ENCODE measurements at places on chromosomes 2 and 18. TPM values are rescaled to one million over a fixed set of nuclear protein-coding genes. Genes with fewer than 3 reads are reported as not detected.

SERPINB11 gene
- polyA plus RNA-seq = not detected

SLC8A1 gene
- 4.6 TPM for polyA plus RNA-seq

LAMA3 gene
- polyA plus RNA-seq = 122 TPM

GPAT2 gene
- polyA plus RNA-seq = 1.2 TPM

ID2 gene
- 387 TPM for polyA plus RNA-seq

CRIM1 gene
- 35.5 TPM for polyA plus RNA-seq

SETBP1 gene
- 18.8 TPM for polyA plus RNA-seq

SPC25 gene
- 10.3 TPM for polyA plus RNA-seq

LYG2 gene
- 0.80 TPM for polyA plus RNA-seq

CPLX4 gene
- polyA plus RNA-seq = not detected

CYP1B1 gene
- polyA plus RNA-seq = 0.79 TPM

DTNA gene
- polyA plus RNA-seq = 9.2 TPM

PARD6G gene
- polyA plus RNA-seq = 19.1 TPM

ARHGEF33 gene
- 1.9 TPM for polyA plus RNA-seq

POTEJ gene
- polyA plus RNA-seq = 0.11 TPM

HOXD9 gene
- polyA plus RNA-seq = 0.44 TPM

STRADB gene
- polyA plus RNA-seq = 45.3 TPM

GRHL1 gene
- 7.1 TPM for polyA plus RNA-seq

GLI2 gene
- polyA plus RNA-seq = 16.1 TPM

NAPG gene
- polyA plus RNA-seq = 30.0 TPM

DTYMK gene
- 50.4 TPM for polyA plus RNA-seq

SLC19A3 gene
- polyA plus RNA-seq = 32.3 TPM

SLC30A3 gene
- 0.24 TPM for polyA plus RNA-seq

KIAA2012 gene
- polyA plus RNA-seq = 1.8 TPM

GREB1L gene
- 0.91 TPM for polyA plus RNA-seq

RTP5 gene
- not detected for polyA plus RNA-seq

MAP3K19 gene
- polyA plus RNA-seq = 2.9 TPM

LAMA1 gene
- polyA plus RNA-seq = 9.7 TPM

EFEMP1 gene
- polyA plus RNA-seq = 145 TPM

IL37 gene
- 0.27 TPM for polyA plus RNA-seq

CCNYL1 gene
- polyA plus RNA-seq = 25.0 TPM

ANXA4 gene
- polyA plus RNA-seq = 85.8 TPM

CYTIP gene
- 1.9 TPM for polyA plus RNA-seq

AQP12B gene
- polyA plus RNA-seq = 0.05 TPM

NAT8 gene
- polyA plus RNA-seq = 1.4 TPM

NYAP2 gene
- polyA plus RNA-seq = 0.13 TPM

FSHR gene
- polyA plus RNA-seq = not detected

KCNJ13 gene
- polyA plus RNA-seq = 4.1 TPM

ALPG gene
- not detected for polyA plus RNA-seq

UGT1A8 gene
- polyA plus RNA-seq = not detected

CD226 gene
- polyA plus RNA-seq = 4.2 TPM

CCDC68 gene
- 128 TPM for polyA plus RNA-seq

CDH19 gene
- 0.35 TPM for polyA plus RNA-seq

SLC16A14 gene
- polyA plus RNA-seq = 11.3 TPM

CYRIA gene
- 14.2 TPM for polyA plus RNA-seq

NT5DC4 gene
- polyA plus RNA-seq = not detected

EMILIN1 gene
- 140 TPM for polyA plus RNA-seq

TUBA4B gene
- polyA plus RNA-seq = 0.34 TPM

SPOPL gene
- polyA plus RNA-seq = 31.0 TPM

BBS5 gene
- 10.2 TPM for polyA plus RNA-seq

BOLA3 gene
- 23.3 TPM for polyA plus RNA-seq

SCN3A gene
- polyA plus RNA-seq = 0.45 TPM

ALK gene
- 0.03 TPM for polyA plus RNA-seq

ORC2 gene
- polyA plus RNA-seq = 24.3 TPM

C1QL2 gene
- 0.10 TPM for polyA plus RNA-seq

Measured in right lung (tissue), 10 donors.